Muscle of arm (tissue), 14 donors: ENCODE measurements at places on chromosomes 13 and 19. TPM values are rescaled to one million over a fixed set of nuclear protein-coding genes. Genes with fewer than 3 reads are reported as not detected.

- DNase-seq, result no peak
Observed at GRCh38 chr13:78679329-78679728, 20.4 kb upstream of the OBI1 start.

GRCh38 chr13:91228940-91229339 is 118.5 kb upstream of the MIR17HG start:
- DNase-seq, result no peak

DNA sequence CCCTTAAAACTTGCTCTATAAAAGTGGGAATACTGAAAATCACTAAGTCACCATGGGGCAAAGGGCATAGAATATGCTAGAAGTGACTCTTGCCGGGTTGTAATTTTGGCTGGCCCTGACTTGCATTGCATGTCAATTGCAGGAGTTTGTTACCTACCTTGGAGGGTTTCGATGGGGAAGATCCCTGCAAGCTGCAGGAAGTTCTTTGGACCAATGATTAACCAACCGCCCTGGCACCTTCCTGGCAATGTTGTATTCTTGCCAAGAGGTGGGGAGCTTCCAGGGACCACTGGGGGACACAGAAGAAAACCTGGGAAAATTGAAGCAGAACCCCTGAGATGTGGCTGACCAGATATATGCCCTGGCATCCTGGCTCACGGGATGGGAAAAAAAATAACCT is 235.8 kb downstream of the B3GLCT start:
- DNase-seq, result no peak

- DNase-seq, result no peak
Observed at GRCh38 chr19:30144242-30144758, 202.3 kb downstream of the URI1 start.

GRIN3B gene
- 0.15 TPM for polyA plus RNA-seq

DNA sequence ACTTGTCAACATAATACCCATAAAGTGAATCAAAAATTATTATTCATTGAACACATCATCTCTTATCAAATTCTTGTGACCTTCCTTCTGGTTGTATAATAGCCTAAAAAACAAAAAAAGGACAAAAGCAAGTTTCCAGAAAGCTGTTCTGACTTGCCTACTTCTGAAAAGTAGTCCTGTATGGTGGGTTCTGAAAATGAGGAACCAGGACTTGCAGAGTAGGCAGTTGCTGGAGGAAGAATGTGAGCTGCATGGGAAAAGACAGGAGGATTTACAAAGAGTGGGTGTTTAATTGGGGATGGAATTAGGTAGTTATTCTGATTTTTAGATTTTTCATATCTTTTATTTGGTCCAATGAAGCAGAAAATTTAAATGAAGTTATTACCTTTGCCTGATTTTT is 56.7 kb downstream of the RCBTB2 start:
- no peak for DNase-seq

- no peak for DNase-seq
Observed at GRCh38 chr13:112809332-112810315, 119.8 kb downstream of the ATP11A start.
